CD4-positive, alpha-beta T cell treated with Interleukin-21 for 1 hour (primary cell): ENCODE measurements at places on chromosomes 7 and 10.

DNA sequence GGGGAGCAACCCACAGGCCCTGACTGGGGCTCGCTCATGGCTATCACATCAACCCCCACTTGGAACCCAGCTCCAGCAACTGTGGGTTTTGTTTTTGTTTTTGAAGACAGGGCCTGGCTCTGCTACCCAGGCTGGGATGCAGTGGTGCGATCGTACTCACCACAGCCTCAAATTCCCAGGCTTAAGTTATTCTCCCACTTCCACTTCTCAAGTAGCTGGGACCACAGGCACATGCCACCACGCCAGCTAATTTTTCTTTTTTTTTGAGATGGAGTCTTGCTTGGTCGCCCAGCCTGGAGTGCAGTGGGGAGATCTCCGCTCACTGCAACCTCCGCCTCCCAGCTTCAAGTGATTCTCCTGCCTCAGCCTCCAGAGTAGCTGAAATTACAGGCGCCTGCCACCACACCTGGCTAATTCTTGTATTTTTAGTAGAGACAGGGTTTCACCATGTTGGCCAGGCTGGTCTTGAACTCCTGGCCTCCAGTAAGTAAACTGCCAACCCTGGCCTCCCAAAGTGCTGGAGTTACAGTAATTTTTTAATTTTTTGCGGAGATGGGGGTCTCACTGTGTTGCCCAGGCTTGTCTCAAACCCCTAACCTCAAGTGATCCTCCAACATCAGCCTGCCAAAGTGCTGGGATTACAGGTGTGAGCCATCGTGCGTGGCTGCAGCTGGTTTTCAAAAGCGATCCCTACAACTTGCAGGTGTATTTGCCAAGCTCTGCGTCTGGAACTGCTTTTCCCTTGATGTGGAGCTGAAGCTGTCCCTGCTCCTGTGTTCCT, 228.7 kb downstream of the SKIDA1 start:
- no peak for DNase-seq

- no peak for DNase-seq
Measured at GRCh38 chr10:3420527-3421469, 248.2 kb upstream of the PITRM1 start.

- DNase-seq: peak; percentile 37
Measured at GRCh38 chr10:32957341-32958084, 517 bp downstream of the ITGB1 start.

GRCh38 chr10:52961323-52961722, 188.7 kb upstream of the MBL2 start:
- no peak for DNase-seq

DNA sequence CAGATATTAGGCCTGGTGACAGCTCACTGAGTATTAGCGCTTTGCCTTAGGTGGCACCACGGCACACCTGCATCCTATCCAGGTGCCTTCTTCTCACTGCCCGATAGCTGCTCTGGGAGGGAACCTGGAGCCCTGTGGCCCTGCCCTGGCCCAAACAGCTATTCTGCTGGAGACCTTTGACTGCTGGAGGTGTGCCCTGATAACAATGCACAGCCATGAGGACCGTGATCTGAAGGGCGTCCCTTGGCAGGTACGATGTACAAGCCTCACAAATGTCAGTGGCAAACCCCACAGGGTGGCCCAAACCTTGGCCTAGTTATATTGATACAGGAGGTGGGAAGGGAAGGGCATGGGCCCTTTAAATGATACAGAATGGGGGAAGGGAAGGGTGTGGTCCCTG, 259.5 kb downstream of the GRID1 start:
- DNase-seq: no peak

- peak; percentile 45 for DNase-seq
Measured at GRCh38 chr10:77801474-77802161, 124.9 kb downstream of the DLG5 start.

DNA sequence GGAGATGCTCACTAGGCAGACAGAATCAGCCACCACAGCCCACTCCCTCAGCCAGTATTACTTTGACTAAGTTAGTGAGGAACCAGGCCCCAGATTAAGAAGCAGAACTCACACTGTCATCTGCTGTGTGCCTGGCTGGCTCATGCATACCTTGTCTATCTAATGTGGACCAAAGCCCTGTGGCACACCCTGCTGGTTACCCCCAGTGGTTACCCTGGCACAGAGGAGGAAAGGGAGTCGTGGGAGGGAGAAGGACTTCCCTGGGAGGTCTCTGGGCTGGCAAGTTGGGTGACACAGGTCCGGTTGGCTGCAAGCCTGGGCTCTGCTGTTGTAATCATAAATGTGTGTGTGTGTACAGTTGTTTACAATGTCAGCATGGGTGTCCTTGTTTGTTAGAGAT, 7.5 kb upstream of the SH2D4B start:
- DNase-seq: peak; percentile 44

GRCh38 chr7:127667759-127668530, 16.0 kb downstream of the SND1 start:
- DNase-seq: no peak

DNA sequence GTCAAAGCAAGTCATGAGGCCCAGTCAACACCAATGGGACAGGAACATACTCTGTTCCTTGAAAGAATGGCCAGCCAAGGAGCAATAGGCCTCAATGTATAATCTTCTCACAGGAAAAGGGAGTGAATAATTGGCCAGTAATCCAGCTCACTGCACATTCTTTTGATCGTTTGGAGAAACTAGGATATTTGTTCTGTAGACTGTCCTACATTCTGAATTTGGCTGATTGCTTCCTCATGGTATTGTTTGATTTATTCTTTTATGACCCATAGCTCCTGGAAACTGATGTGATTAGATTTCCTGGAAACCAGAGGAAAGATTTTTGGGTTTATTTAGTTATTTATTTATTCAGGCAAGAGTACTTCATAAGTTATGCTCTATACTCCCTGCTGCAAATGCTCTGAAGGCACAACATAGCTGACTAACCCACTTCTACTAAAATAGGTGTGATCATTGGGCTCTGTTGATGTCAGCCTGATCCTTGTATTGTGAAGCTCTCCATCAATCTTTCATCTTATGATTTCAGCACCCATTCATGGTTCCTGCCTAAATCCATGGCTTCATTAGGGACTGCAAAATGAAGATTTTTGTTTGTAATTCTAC, 745.2 kb downstream of the SUGCT start:
- DNase-seq: no peak

DNA sequence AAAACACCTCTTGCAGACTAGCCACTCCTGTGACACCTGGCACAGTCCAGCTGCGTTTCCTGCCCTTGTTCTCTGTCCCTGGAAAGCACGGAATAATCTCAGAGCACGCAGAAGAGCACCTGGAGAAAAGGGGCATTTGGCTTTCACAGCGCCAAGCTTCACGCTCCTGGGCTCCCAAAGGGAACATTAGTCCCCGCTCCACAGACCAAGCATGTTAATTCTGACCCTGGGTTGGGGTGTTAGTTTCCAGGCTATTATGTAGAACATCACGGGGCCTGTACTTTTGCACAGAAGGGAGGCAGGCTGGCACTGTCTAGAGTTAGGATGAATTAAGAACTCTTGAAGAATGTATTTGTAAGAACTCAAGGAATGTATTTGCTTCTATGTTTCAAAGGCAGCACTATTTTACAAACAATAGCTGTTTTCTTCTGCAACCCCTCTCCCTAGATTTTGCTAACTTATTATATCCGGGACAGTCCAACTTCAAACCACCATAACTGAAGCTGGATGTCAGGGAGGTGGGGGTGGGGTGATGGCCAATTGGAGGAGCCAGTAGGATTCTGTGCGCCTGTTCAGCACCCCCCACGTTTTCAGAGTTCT, 62.2 kb upstream of the TRIM8 start:
- no peak for DNase-seq

- DNase-seq: no peak
Measured at GRCh38 chr7:117118579-117119180, 165.4 kb downstream of the ST7 start.

GRCh38 chr10:5453749-5454489, 41.6 kb downstream of the NET1 start:
- no peak for DNase-seq

DNA sequence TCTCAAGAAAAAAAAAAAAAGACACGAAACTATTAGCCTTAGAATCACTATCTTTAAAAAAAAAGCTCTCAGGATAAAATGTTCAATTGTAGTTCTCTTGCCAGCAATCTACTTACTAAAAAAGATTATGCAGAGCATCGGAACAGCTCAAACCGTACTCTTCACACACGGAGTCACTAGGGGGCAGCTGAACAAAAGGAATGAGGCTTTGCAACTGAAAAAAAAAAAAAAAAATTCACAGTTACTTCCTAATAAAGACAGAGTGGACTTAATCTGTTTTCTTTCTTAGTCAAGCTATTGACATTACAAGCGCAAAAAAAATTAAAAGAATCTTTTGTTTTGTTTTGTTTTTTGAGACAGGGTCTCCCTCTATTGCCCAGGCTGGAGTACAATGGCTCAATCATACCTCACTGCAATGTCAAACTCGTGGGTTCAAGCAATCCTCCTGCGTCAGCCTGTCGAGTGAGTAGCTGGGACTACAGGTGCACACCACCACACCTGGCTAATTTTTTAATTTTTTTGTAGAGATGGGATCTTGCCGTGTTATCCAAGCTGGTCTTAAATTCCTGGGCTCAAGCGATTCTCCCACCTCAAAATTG, 11.5 kb downstream of the PMS2 start:
- DNase-seq: peak; percentile 70

DNA sequence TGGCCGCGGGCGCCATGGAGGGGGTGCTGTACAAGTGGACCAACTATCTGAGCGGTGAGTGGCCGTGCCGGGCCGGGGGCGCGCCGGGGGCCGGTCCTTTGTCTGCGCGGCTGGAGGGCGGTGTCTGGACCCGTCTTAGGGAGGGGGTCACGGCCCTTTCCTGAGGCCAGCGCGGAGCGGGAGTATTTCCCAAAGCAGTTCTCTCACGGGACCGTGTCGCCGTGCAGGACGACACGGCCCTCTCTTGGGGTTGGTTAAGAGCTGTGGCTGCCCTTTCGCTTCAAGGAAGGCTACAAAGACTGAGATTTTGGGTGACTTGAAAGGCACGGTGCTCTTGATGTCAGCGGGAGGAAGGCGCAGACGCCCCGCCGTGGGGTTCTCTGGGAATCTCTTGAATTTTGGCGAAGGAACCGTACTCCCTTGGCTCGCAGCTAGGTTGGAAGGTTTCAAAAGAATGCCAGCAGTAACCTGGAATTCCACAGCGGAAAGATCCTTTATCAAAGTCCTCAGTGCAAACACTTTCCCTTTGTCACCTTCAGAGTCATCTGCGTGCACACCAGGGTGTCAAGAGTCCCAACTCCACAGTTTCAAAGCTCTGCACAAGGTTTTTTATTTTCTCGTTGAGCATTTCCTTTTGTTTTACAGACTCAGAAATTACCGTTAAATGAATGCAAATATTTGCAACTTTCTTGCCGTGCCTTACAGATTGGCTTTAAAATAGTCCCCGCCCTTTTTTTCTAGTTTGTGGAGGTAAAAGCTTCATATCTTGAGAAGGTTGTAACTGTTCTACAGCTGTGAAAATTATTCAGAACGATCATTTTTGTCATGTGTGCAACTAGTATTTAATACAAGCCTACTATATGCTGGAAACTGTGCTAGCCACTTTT, 780 bp downstream of the PLEKHA8 start:
- peak; percentile 37 for DNase-seq

GRCh38 chr10:101052285-101052684, 9.5 kb upstream of the KAZALD1 start:
- no peak for DNase-seq

DNA sequence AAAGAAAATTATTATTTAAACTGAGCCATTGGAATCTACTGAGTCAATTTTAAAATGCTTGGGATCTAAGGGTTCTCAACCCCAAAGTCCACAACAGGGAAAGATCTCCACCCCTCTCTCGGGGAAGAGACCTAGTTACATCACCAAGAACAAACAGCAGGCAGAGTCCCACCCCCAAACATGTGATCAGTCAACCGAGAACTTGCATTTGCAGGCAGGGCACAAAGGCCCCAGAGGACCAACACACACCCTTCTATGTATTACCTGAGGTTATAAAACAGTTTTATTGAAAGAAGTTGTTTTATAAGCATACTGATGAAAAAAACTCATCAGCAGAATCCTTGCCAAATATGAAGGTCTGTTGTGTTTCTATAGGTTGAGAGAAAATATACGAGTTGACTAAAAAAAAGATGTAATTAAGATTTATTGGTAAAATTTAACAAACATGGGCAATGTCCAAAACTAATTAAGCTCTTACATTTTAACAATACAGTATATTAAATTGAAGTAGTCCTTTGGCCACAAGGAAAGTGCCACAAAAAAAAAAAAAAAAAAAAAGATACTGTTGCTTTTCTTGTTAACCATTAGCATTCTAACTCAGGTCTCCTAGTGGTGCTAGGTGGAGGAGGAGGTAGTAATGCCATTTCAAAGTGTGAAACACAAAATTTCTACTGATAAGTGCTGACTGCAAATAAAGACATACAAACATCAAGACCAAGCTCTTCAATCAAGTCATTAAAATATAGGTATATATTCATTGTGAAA, 975 bp upstream of the USP54 start:
- DNase-seq: peak; percentile 26

DNA sequence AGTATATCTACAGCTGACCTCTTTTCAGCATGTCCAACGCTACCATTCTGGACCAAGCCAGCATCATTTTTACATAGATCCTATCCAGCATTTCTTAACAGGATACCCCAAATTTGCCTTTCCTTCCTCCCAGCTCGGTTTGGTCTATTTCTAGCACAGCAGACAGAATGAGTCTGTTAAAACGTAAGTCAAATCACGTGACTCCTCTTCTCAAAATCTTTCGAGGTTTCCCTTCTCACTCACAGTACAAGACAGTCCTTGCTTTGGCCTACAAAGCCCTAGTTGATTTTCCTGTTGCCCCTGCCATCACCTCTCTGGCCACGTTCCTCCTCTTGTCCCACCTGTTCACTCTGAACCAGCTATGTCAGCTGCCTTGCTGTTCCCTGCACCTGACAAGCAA, 711.7 kb downstream of the SORCS3 start:
- no peak for DNase-seq

DNA sequence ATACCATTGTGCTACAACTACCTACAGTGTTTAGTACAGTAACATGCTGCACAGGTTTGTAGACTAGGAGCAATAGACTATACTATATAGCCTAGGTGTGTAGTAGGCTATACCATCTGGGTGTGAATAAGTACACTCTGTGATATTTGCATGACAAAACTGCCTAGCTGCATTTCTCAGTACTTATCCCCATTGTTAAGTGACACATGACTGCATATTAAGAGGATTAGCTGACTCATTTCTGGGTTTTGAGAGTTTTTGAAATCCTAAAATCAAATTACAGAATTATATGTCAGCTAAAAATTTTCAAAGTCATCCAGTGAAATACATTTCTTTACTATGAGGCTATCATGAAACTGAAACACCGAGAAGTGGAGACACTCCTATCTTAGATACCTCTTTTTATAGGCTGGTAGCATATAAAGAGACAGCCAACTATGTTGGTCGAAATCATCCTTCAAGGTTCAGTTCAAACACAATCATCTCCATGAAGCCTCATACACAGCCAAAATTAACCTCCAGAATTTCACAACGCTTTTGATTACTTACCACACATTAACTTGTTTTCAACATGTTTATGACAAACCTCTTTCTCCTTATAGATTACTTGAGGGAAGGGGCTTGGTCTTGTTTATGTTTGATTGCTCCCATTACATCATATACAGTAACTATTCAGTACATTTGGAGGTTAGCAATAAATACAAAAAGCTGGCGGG, 89.8 kb upstream of the ANK3 start:
- DNase-seq: no peak
